ENCODE measurements at places on chromosomes 12 and 14.

DNA sequence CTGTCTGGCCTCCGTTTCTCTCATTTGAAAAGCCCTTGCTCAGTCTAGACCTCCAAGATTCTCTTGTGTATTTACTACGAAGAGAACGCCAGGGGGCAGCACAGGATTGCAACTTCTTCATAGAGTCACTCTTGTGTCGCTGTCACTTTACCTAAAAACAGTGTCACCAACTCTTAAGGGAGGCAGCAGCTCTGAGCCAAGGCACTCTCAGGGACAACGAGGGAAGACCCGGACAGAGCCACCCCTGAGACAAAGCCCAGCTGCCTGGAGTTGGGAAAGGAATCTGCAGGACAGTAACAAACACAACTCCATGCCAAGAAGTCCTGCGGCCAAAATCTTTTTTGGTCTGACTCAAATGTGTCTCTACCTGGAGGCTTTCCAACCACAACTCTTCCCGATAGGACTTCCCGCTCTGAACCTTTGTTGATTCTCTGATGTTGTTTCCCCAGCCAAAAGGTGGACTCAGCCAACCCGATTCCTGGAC lies 9.6 kb upstream of the RPAP3 start:
- DNase-seq, result peak; percentile 85

- DNase-seq, result no peak
These were observed 1272.4 kb upstream of the TMEM132C start for GRCh38 chr12:126994599-126994998.

GRCh38 chr12:65602610-65603295 lies 221.5 kb upstream of the HMGA2 start:
- DNase-seq, result peak; percentile 44

DNA sequence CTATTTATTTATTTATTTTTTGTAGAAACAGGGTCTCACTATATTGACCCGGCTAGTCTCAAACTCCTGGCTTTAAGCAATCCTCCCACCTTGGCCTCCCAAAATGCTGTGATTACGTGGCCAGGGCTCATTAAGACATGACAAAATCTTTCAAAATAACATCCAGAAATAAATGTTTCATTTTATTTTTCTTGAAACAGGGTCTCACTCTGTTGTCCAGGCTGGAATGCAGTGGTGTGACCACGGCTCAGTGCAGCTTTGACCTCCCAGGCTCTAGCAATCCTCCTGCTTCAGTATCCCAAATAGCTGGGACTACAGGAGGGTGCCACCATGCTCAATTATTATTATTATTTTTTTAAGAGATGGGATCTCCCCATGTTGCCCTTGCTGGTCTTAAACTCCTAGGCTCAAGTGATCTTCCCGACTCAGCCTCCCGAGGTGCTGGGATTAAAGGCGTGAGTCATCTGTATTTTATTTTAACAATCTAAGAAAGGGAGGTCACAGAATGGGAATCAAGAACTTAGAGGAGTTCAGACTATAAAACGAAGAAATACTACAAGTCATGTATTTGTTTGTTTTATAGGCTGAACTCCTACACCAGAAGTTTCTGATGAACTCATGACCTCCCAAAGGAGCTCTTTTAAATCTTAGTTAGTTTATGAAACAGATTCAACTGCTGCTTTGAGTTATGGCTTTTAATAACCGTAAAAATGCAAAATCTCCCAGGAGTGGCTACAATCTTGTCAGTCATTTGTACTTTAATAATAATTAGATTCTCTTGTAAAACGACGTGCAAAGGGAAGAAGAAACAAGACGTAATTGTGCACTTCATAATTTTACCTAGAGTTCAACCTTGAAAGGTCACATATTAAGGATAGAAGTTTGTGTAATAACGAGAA lies 2.1 kb upstream of the TMEM263 start:
- DNase-seq, result no peak

DNA sequence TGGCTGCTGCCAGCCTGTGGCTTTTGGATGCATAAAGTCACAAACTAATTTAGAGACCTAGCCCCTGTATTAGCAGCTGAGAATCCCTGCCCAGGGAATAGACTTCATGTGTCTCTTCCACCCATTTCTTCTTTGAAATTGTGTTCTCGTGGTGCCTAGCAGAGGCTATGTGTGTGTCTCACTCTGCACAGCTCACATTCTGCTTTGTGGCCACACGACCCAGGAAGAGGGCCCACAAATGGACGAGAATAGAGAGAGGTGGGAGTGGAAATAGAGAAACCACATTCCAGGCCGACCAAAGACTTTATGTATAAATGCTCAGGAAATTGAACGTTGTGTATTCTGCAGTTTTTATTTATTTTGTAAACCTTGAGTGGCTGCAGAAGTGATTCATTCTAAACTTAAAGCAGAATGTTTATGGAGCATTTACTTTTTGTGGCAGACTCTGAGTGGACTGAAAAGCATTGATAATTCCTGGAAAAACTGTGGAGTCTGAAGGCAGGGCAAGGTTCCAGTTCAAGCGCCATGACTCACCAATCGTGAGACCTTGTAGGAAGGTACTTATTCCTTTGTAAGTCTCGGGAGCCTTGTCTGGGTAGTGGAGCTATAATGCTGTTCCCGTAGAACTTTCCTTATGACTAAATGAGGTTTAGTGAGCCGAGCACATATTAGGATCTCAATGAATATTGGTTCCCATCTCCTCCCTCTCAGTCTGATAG lies 9.1 kb downstream of the B4GALNT3 start:
- DNase-seq, result no peak

GRCh38 chr14:28767853-28768741 lies 1.5 kb downstream of the FOXG1 start:
- peak; percentile 65 for DNase-seq

- DNase-seq, result no peak
These were observed 16.9 kb upstream of the KRR1 start for GRCh38 chr12:75528272-75528671.

DNA sequence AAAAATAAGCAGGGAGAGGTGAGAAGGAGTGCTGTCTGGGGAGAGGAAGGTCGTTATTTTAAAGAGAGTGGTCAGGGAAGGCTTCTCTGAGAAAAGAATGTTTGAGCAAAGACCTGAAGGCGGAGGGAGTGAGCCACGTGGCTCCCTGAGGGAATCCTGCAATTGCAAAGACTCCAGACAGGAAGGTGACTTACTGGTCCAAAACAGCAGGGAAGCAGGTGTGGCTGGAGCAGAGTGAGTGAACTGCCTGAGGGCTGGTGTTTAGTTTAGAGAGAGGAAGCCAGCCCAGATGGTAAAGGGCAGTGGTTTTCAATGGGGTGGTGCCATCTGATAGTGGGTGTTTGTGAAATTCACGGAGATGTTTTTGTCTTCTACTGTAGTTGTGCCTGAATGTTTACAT lies 58.8 kb upstream of the LTA4H start:
- DNase-seq, result peak; percentile 50

DNA sequence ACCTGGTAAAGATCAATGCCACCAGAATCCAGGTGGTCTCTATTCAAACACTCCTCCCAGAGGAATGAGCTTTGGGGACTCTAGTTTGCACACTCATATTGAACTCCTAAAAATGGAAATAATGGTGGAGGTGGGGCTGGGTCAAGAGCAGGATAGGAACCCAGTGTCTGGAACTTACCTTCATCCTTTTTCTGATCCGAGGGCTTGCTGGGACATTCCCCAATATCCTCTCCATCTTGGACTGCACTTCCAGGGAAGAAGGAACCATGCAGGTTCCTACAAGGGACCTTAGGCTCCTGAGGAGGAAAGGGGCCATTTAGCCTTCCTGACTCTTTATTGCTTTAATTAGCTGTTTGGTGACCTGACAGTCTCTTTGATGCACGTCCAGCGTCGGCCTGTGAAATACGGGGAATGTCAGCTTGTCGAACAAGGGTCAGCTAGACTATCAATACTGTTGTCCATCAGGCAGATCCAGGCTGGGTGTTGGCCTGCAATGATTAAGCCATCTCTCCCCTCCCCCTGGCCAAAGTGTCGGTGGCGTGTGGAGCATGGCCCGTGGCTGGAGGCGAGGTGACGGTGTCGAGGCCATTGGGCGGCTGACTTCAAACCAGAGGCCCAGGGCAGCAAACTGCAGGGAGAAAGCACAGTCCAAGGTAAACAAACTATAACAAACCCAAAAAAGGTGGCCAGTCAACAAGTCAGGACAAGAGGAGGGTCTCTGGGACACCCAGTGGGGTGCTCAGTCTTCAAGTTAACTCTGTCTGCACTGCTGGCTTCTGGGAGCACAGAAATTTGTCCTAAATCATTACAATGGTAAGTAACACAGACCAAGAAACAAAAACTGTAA lies 405.2 kb upstream of the TBX3 start:
- no peak for DNase-seq

- DNase-seq, result peak; percentile 54
These were observed 149.0 kb upstream of the PRMT8 start for GRCh38 chr12:3342051-3342450.

DNA sequence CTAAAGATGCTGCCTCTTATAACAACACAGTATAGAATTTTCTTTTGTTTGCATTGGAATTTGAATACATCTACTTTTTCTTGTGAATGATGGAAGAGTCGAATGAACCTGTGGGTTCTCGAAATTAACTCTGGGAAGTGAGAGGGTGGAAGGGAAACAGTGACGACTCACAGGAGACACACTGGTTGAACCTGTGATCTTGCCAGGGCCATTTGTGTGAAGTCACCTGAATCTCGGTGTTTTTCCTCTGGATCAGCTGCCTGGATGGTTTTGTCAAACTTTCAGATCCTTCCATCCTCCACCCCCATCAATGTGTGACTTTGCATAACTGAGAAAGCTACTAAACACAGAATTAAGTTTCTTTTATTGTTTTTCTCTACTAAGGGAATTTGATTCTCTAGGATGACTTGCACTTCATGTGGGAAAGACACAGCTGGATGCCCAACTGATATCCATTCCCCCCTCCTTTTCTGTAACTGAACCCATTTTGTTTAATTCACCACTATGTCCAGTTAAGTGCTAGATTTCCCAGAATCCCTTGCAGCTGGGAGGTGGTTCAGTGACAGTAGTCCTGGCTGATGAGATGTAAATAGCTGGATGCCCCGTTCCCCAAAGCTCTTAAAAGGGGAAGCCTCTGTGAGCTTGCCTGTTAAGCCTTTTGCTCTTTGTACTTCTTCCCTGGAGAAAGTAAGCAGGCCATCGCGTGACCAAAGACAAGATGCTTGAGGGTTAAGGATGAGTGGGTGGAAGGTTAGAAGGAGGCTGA lies 6.3 kb downstream of the PPFIBP1 start:
- DNase-seq, result no peak

DNA sequence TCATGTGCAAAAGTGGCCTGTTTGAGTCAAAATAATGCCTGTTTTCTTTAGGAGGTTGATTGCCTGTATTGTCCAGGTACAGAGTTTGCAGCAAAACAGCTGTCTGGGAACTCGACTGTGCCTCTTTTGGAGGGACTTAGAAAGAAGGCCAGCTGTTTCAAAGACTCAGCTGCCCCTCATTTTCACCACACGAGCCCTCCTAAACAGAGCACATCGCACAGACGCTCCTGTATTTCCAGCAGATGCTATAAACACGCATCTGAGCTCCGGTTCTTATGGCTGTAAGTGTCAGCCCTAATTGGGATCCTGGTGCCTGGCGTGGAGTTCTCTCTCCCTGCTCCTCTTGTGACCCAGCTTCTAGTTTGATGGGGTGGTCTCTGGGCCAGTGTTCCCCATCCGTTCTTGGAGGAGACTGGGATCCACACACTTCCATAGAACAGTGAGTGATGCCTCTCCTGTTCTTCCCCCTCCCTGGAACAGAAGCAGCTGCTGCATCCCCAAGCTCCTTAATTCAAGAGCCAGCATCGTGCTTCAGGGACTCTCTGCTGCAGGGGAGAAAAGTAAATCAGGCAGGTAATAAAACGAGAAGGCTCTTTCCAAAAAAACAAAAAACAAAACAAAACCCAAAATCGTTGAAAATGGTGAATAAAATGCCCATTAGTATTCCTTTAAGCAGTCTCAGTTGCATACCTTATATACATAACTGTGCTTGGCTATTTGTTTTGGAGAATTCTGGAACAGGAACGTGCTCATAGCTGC lies 269.0 kb downstream of the SLC15A4 start:
- DNase-seq, result no peak

GRCh38 chr12:124466216-124467128 lies 100.9 kb downstream of the NCOR2 start:
- no peak for DNase-seq

- DNase-seq, result no peak
These were observed 405.7 kb downstream of the ZFP36L1 start for GRCh38 chr14:68386950-68387779.

GRCh38 chr14:25411781-25412757 lies 362.1 kb upstream of the STXBP6 start:
- no peak for DNase-seq

DNA sequence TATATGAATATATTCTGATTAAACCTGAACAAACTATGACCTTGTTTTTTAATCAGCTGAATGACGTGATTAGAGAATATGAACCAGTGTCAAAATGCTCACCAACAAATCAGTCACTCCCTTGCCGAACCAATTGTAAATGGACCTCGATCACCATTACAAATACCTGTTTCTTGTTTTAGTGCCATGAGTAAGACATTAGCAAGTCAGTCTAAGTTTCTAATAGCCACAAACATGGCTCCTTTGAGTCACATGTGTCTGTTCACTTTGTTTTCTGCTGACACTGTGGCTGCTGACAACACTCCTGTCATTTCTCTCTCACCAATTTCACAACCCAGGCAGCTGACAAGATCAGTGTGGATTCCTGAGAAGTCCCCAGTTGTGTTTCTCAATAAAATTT lies 286.2 kb upstream of the MDGA2 start:
- DNase-seq, result no peak

DNA sequence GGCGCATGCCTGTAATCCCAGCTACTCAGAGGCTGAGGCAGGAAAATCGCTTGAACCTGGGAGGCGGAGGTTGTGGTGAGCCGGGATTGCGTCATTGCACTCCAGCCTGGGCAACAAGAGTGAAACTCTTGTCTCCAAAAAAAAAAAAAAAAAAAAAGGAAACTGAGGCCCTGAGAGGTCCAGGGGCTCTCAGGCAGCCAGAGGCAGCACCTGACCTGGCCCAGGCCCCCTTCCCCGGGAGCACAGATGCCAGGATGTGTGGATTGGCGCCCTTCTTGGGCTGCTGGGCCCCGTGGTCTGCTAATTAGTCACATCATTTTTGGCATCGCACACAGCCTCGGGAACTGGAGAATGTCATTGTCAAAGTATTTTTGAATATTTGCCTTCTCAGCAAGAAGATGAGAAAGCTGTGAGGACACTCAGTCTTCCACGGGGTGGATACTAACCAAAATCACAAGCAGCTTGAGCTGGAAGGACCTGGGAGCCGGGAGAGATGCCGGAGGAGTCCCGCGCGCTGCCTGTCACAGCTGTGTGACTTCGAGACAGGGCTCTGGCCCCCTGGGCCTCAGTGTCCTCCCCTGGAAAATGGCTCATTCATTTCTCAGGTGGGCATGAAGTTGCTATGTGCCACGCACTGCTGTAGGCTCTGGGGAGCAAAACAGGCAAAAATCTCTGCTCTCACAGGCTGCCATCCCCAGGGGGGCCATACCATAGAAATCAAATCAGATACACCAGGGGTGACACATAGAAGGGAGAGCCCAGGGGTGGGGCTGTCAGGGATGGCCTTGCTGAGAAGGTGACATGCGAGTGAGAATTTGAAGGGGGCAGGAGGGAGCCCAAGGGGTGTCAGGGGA lies 12.5 kb upstream of the RCOR1 start:
- DNase-seq, result no peak

Measured in NCI-H774 (cell line).